Hematopoietic multipotent progenitor cell treated with erythropoietin and hydrocortisone succinate and interleukin-3 and kit ligand, for 6 days (in vitro differentiated cells): ENCODE measurements at places on chromosomes 7 and 10.

- DNase-seq, result no peak
These were observed 25.8 kb upstream of the ZNF488 start for GRCh38 chr10:47409866-47410256.

- DNase-seq, result no peak
These were observed 37.2 kb upstream of the OPTN start for GRCh38 chr10:13062803-13063202.

DNA sequence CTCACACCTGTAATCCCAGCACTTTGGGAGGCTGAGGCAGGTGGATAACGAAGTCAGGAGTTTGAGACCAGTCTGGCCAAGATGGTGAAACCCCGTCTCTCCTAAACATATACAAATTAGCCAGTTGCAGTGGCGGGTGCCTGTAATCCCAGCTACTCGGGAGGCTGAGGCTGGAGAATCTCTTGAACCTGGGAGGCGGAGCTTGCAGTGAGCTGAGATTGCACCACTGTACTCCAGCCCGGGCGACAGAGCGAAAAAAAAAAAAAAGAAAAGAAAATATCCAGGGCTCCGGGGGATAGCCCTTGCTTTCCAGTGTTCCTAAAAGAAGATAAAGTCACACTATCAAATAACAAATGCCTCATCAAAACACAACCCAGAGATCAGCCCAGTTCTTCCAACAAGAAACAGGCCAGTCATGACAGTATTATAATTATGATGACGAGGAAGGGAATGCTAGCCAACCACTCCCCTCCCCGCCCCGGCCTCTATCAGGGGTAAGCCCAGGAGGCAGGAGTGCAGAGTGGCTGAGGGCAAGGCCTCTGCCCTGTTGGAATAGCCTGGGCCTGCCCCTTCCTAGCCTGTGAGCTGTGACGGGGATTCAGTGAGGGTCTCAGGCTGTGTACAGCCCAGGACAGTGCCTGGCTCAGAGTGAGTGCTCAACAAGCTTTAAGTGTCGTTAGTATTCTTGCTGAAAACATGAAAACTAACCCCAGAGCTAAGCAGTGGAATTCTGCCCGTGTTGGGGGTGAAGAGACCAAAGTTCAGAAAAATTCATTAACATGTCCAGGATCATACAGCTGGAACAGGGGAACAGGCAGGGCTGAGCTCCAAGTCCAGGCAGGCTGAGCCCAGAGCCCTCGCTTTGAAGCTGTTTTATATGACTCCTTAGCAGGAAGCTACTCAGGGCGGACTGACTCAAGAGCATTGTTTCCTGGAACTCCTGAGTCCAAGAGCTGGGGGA is 54.3 kb downstream of the FAM241B start:
- no peak for DNase-seq

DNA sequence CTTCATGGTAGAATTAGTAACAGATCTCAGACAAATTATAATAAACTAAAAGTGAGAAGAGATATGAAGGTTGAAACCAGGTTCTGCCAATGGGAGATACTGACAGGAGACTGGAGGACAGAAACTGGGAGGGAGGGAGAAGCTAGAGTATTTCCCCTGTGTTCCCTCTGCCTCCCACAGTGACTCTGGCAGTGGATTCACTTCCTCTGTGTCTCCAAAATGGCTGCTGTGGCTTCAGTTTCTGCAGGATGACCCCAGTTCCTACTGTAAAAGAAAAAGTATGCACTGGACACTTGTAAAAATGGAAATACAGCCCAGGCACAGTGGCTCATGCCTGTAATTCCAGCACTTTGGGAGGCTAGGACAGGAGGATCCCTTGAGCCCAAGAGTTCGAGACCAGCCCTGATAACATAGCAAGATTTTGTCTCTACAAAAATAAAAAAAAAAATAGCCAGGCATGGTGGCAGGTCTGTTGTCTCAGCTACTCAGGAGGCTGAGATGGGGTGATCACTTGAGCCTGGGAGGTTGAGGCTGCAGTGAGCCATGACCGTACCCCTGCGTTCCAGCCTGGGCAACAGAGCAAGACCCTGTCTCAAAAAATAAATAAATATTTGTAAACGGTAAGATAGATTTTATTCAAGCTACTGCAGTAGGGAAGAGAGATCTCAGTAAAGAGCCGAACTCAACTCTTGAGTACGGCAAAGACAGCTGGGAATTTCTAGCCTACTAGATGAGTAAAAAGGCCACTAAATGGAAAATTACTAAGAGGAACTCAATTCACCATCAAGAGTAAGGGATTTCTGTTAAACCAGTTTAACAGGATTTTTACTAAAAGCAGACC is 156.6 kb upstream of the TRIM24 start:
- DNase-seq, result no peak
